Activated CD8-positive, alpha-beta memory T cell treated with anti-CD3 and anti-CD28 coated beads for 1 hour (primary cell): ENCODE measurements at places on chromosomes 6 and 20.

DNA sequence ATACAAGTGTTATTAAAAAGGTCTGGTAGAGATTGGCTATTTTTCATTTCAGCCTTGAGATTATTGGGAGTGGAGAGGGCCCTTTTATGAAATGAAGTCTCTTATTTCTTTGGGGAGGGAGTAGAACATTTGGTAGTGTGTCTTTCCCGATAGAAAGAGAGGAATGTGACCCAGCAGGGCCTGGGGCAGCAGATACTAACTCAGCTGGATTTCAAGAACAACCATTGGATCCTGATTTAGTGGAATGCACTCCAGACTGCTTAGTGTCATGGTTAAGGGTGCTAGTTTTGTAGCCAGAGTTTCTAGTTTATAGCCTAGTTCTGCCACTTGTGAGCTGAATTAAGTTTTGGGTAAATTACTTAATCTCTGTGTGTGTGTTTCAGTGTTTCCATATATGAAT lies 18.4 kb upstream of the FLRT3 start:
- no peak for DNase-seq

- no peak for DNase-seq
Measured at GRCh38 chr6:116196841-116197240, 57.0 kb downstream of the TSPYL4 start.

DNA sequence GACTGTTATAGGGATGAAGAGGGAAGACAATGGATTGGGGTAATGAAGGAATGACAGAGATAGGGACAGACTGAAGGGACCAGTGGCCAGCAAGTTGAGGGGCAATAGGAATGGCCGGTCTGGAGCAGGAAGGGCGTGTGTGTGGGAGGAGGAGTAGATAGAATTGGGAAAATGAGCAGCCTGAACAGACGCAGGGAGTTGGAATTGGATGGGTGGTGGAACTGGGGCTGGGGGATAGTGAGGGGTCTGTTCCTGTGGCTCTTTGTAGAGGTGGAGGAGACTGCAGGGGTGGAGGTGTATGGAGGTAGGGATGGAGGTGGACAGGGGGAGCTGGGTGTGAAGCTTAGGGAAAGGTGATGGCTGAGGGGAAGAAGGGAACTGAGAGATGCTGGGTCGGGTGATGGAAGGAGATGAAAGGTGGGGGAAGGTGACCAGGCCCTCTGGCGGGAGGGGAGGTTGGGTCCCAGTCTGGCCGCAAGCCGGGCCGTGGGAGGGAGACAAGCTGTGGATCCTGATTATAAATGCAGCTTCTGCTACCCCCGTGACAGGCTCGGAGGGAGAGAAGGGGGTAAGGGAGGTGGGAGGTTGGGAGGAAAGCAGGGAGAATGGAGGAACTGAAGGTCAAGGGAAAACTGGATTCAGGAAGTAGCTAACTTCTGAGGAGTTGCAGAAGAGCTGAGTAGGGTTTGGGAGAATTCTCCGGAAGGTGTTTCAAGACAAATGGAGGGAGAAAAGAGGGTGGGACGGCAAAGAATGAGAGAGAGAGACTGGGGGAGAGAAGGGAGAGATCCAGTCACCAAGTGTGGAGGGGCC lies 5.2 kb downstream of the SYNGAP1 start:
- DNase-seq = no peak

- no peak for DNase-seq
Measured at GRCh38 chr6:148565321-148565926, 181.4 kb upstream of the UST start.

DNA sequence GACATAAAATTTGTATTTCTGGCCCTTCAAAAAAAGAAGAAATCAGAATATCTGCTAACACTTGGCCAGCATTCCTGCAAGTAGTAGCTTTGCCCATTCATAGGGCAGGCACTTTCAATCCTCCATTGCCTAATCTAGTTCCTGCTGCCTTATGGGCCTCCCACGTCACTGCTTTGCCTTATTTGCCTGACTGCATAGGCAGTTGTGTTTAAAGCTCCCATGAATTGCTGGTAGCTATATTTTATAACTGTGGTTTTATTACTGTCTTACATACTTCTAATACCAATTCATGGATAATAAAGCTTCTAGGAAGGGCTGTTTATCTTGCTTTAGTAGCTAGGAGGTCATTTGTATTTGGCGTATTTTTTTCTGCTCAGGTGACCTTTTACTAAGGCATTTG lies 7.7 kb upstream of the SLC35A1 start:
- DNase-seq = no peak

DNA sequence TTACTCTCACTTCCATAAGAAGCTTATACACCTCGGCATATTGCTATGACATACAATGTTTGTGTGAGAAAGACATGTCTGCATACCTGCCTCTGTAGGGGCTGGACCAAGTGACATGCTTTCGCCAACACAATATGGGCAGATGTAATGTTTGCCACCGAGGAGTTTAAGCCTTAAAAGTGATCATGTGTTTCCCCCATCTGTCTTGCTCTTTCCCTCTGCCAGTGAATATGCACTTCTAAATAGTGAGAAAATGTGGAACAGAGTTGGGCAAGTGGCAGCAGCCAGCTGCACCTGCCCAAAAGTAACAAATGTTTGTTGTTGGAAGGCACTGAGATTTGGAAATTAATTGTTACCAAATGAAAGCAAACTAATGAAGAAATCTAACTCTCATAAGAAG lies 274.8 kb upstream of the BTBD3 start:
- DNase-seq = no peak

GRCh38 chr6:111731456-111732195 lies 125.9 kb upstream of the TRAF3IP2 start:
- no peak for DNase-seq

DNA sequence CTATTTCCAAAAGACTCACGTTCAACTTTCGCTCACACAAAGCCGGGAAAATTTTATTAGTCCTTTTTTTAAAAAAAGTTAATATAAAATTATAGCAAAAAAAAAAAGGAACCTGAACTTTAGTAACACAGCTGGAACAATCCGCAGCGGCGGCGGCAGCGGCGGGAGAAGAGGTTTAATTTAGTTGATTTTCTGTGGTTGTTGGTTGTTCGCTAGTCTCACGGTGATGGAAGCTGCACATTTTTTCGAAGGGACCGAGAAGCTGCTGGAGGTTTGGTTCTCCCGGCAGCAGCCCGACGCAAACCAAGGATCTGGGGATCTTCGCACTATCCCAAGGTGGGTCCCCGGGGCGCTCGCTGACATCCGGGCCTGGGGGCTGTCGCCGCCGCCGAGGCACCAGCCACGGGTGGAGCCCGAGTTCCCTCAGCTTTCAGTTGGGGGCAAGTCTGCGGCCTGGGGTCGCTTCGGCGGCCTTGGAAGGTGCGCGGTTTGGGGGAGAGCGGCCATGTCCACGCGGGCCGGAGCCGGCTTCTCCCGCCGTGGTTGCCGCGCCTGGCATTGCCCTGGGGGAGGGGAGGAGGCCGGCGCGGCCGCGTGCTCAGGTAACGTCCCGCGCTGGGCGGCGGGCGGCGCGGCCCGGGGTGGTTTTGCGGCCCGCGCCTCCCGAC lies 429 bp downstream of the AMD1 start:
- peak; percentile 34 for DNase-seq

- no peak for DNase-seq
Measured at GRCh38 chr6:2818593-2818992, 23.1 kb downstream of the SERPINB1 start.

GRCh38 chr20:63859166-63859699 lies 2.1 kb upstream of the ABHD16B start:
- DNase-seq = no peak

GRCh38 chr20:18144541-18145099 lies 7.0 kb downstream of the KAT14 start:
- DNase-seq = no peak

GRCh38 chr20:48606172-48606840 lies 221.5 kb downstream of the PREX1 start:
- DNase-seq = no peak

GRCh38 chr6:6191476-6191875 lies 129.0 kb downstream of the F13A1 start:
- DNase-seq = no peak

DNA sequence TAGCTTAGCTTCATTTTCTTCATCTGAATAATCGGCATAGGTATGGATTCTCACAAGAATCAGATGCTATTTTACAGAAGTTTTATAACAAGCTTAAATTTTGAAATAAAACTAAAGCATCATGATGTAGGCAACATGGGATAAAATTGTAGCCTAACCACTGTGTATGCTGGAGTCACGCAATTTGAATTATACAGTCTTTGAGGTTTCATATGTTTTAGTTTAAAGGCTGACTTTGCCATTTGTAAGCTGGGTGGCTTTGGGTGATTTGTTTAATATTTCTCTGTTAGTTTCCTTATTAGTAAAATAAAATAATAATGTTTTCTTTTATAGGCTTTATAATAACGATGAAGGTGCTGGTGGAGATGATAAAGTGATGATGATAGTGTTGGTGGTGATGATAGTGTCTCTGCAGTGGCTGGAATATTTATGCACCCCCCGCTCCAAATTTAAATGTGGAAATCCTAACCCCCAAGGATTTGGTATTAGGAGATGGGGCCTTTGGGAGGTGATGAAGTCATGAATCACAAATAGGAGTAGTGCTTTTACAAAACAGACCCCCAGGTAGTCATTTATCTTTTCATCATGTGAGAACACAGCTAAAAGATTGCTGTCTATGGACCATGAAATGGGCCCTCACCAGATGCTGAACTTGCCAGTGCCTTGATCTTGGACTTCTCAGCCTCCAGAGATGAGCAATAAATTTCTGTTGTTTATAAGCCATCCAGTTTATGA lies 42.0 kb downstream of the DOK5 start:
- no peak for DNase-seq

GRCh38 chr20:19874040-19874727 lies 116.1 kb downstream of the RIN2 start:
- no peak for DNase-seq

DNA sequence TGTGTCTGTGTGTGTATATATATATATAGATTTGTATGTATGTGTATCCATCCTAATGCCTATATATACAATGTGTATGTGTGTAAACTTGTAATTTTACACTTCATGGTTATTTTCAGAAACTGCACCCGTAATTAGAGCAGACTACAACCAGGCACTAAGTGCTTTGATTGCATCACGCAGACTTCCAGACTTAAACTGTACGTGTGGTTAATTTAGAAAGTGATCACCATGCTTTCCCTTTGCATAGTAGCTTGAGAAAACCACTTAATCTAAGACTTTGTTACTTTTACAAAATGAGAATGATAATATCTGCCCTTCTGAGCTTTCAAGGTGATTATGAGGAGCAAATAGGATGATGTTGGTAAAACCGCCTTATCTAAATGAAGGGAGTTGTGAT lies 50.1 kb upstream of the E2F3 start:
- no peak for DNase-seq

- no peak for DNase-seq
Measured at GRCh38 chr20:22579711-22580697, 4.4 kb downstream of the FOXA2 start.

- no peak for DNase-seq
Measured at GRCh38 chr6:137051790-137052472, 7.2 kb upstream of the IL20RA start.

- DNase-seq = no peak
Measured at GRCh38 chr6:134691180-134691579, 258.7 kb downstream of the ALDH8A1 start.

DNA sequence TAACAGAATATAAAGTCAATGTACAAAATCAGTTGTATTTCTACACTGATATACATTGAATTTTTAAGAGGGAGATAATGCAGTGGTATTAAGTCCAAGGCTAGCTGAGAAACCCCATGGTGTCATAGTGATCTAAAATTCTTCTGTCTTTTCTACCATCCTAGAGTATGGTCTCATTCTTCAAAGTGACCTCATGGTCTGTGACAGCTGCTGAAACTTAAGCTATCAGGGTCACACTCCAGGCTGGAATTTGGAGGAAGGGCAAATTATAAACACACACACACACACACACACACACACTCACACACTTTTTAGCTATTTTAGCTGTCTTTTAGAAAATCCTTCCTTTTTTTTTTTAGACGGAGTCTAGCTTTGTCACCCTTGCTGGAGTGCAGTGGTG lies 47.3 kb upstream of the DYNLRB1 start:
- DNase-seq = no peak

GRCh38 chr20:19888269-19888671 lies 128.9 kb upstream of the NAA20 start:
- DNase-seq = no peak

- DNase-seq = no peak
Measured at GRCh38 chr6:95790787-95791186, 213.5 kb downstream of the MANEA start.

- no peak for DNase-seq
Measured at GRCh38 chr20:55515832-55516231, 489.5 kb downstream of the CBLN4 start.

- DNase-seq = peak; percentile 37
Measured at GRCh38 chr6:28258877-28259777, at the start of gene NKAPL. Gene NKAPL, plus strand, starts transcription at chr6:28259297. Its CDS starts 75 bp downstream, at chr6:28259372.
